ENCODE measurements at places on chromosomes 7 and 10.

DNA sequence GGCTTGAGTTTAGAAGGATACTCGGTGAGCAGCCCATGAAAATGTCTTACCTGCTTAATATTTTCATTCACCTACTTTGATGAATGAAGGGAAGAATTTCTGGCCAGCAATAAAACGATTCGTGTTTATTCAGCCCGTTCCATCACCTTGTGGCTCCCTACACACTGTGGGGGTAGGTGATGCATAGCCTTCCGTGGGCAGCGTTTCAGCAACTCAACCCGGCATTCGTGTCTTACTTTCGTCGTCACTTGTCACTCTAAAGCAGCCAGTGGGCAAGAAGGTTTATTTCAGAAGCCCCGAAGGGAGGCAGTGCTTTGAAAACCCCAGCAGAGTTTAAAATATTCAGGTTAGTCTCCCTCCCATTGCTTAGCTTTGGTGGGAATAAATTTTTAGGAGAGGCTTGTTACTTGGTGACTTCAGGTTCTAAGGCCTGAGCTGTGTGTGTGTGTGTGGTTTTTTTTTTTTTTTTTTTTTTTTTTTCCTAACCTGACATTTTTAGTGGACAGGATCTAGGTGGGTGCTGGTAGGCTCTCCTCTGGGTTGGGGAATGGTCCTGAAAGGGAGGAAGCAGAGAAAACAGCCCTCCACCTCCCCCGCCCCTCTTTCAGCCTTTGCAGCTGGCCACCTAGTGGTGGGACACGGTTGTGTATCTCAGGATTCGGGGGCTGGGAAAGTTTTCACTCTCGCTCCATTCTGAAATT, 1.8 kb downstream of the GRK5 start:
- DNase-seq = peak; percentile 25

DNA sequence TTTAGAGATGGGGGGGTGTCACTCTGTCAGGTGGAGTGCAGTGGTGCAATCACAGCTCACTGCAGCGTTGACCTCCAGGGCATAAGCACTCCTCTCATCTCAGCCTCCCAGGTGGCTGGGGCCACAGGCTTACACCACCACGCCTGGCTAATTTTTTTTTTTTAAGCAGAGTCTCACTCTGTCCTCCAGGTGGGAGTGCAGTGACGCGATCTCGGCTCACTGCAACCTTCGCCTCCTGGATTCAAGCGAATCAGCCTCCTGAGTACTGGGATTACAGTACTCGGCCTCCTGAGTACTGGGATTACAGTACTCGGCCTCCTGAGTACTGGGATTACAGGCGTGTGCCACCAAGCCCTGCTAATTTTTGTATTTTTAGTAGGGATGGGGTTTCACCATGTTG, 23.6 kb upstream of the PPIA start:
- DNase-seq = no peak

- no peak for DNase-seq
These were observed 6.4 kb upstream of the PDCD4 start for GRCh38 chr10:110865186-110865808.

- no peak for DNase-seq
These were observed 63.3 kb downstream of the AKR1B1 start for GRCh38 chr7:134395604-134396003.

- no peak for DNase-seq
These were observed 93.3 kb downstream of the DLG5 start for GRCh38 chr10:77833225-77833624.

GRCh38 chr10:31170636-31171035, 139.0 kb upstream of the ZNF438 start:
- no peak for DNase-seq

- DNase-seq = no peak
These were observed 47.9 kb downstream of the TBATA start for GRCh38 chr10:70737250-70737649.

- no peak for DNase-seq
These were observed 106.2 kb upstream of the KCTD7 start for GRCh38 chr7:66522518-66522917.

- no peak for DNase-seq
These were observed 11.2 kb downstream of the WDFY4 start for GRCh38 chr10:48695636-48696534.

GRCh38 chr10:122688293-122688989, 11.2 kb downstream of the C10orf120 start:
- DNase-seq = no peak

DNA sequence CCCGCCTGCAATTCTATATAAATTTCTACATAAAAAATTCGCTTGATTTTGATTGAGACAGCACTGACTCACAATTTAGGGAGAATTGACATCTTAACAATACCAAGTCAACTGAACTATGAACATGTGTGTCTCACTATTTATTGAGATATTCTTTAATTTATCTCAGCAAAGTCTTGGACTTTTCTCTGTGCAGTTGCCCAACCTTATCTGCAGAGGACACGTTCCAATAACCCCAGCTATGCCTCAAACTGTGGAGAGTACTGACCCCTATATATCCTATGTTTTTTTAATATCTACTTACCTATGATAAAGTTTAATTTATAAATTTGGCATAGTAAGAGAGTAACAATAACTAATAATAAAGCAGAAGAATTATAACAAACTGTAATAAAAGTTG, 69.4 kb upstream of the PIP4K2A start:
- DNase-seq = no peak

DNA sequence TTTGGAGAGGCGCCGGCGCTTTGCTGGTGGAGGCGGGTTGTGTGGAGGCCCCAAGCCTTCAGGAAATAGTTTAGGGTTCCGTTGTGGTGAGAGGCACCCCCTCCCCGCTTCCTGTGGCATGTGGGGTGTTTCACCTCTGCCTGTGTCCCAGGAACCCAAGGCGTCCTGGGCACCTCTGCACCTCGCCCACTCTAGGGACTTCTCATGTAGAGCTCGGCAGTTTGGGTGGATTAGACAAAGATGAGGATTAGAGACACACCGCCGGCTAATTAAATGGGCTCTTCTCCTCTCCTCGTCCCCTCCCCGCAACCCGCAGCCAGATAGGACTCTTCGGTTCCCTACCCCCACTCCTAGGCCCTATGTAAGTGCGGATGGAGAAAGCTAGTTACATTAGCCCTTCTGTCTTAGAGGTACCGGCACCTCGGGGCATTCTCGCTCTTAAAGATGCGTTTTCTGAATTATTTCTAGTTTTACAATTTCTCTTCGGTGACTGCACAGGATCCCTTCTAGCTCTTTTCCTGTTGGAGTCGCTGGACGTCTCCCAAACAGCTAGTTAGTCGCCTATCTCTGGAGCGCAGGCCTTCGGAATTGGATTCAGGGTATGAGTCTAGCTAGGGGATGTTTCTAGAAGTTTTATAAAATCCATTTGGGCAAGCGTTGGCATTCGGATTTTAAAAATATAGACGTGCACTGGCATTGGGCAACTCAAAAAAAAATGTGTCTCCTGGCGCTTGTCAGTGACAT, 7.8 kb downstream of the PTF1A start:
- DNase-seq = no peak

GRCh38 chr10:22837351-22837750, 90.5 kb upstream of the ARMC3 start:
- DNase-seq = no peak

- DNase-seq = no peak
These were observed 156.0 kb downstream of the ZNF33B start for GRCh38 chr10:42482411-42482810.

DNA sequence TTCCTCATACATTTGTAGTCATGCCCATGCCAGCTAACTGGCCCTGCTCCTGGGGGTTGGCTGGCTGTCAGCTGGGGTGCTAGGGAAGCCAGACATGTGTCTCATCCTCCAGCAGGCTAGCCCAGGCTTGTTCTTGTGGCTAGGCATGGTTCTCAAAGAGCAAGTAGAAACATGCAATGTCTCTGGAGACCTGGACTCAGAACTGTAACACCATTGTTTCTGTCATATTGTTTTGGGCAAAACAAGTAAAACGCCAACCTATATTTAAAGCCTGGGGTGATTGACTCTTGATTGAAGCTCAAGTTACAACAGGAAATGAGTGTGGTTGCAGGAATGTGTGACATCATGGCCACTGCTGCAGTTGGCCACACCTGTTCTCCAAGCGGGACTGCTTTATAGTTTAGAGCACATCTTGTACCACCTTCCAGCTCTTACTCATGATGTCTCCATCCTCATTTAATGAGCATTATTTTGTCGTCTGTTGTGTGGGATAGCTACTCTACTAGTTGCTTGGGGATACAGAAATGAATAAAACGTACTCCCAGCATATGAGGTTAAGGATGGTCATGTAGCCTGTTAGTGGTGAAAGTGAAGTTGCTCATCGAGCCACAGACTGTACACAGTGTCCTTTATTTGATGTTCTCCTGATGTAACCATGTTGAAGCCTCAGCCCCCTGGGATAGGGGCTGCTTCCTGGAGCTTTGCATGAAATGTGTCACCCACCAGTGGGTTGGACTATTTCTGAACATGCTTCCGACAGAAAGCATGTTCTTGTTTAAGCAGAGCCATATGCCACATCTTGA, 168.4 kb downstream of the SORCS3 start:
- DNase-seq = no peak

- no peak for DNase-seq
These were observed 62.8 kb downstream of the ZEB1 start for GRCh38 chr10:31381766-31382316.

DNA sequence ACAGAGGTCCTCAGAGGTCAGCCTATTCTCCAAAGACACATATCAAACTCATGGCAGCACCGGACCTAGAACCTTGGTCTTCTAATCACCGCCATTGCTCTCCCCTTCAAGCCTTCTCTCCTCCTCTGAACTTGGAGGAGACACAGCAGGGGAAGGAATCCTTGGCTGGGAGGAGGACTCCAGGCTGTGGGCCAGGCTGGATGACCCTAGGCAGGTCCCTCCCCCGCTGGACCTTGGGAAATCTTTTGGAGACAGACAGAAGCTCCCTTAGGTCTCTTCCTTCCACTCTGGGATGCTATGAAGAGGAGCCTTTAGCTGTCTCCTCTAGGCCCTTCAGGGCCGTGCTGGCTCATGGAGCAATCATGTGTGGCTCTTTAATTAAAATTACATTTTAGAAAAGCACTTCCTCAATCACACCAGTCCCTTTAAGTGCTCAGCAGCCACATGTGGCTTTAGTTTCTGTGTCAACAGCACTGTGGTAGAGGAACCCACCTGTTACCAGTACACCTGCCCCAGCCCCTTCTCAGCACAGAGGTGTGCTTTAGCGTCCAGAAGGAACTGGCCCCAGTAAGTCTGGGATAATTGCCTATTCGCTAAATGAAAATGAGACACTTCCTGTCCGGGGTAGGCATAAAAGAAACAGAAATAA, 238.2 kb downstream of the CELF2 start:
- no peak for DNase-seq

- no peak for DNase-seq
These were observed 166.2 kb downstream of the FAM107B start for GRCh38 chr10:14608381-14609001.

- peak; percentile 37 for DNase-seq
These were observed 515 bp downstream of the GSDME start for GRCh38 chr7:24756545-24757352.

- no peak for DNase-seq
These were observed 661.7 kb upstream of the AUTS2 start for GRCh38 chr7:68936471-68937035.

- no peak for DNase-seq
These were observed 148.9 kb upstream of the SLC13A1 start for GRCh38 chr7:123348690-123349089.

DNA sequence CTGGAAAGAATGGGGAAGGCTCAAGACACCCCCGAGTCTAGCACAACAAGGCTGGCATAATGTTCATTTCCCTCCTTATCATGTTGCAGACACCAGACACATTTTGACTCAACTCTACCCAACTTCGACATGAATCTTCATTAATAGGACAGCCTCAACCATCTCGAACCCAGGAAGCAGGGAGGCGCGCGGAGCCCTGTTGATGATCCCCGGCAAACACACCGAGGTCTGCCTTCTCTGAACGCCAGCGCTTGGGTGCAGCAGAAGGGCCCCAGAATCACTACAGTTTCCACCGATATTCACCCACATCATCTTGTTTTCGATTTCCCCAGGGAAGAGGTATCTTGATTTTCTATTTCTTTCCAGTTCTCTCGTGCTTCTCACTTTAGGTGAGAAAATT, 563.6 kb downstream of the TCERG1L start:
- DNase-seq = no peak

DNA sequence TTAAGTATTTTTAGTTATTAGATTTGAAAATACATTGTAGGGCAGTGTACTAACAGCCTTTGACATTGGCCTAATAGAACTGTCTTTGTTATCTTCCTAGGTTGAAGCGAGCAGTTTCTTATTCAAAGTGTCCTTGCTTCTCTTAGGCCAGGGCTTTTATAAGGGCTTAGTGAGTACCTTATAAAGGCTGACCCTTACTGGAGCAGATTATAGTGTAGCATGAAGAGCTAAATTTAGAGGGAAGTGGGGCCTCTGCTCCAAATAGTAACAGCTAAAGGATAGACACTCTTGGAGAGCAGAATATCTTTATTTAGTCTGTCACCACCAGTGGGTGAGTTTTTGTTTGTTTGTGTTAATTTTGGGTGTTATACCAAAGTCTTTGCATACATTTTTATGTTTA, 15.9 kb downstream of the BZW2 start:
- DNase-seq = no peak

GRCh38 chr7:12518920-12519681, 51.4 kb upstream of the SCIN start:
- DNase-seq = no peak

DNA sequence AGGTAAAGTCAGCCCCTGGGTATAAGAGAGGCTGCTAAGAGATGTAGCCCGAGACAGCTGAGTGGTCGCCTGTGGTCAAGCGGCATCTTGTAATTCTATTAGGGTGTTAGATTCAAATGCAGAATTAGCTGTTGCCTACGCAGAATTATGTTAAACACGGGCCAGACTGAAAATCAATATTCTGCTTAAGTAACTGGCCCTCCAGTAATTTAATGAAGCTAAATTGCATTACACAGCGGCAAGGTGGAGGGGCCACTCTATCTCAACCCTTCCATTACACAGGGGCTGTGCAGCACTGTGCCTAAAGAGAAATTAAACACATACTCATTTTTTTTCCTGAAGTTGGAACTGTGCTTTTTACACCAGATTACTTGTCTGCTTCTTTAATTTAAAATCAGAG, 448.5 kb upstream of the MGMT start:
- DNase-seq = no peak

DNA sequence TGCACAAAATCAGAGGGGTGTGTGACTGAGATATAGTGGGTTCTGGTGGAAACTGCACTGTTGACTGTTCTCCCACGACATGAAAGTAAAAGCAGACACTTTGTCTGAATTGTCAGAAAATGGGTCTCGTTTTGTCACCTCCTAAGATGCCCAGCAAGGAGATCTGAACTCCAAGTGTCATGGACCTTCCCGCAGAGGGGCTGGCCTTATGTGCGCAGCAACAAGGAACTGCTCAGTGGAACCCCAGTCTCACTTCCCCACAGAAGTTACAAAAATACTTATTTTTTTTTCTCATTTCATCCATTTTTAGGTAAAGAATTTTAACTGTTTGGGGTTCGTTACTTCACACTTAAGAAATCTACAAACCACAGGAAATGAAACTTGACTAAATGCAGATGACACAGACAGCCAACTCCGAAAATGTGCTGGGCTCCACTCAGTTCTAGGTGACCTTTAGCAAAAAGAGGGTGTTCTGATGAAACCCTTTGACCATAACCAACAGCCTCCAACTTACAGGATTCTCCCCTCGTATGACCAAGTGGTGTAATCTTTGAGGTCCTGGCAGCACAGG, 115.0 kb downstream of the FAM107B start:
- DNase-seq = no peak

Data from HS-5 (cell line).